ENCODE measurements at places on chromosomes 6 and 20.

- DNase-seq: no peak
These were observed 20.3 kb downstream of the POFUT1 start for GRCh38 chr20:32227744-32228688.

- DNase-seq: no peak
These were observed 4.0 kb upstream of the ZC3H12D start for GRCh38 chr6:149488815-149489214.

DNA sequence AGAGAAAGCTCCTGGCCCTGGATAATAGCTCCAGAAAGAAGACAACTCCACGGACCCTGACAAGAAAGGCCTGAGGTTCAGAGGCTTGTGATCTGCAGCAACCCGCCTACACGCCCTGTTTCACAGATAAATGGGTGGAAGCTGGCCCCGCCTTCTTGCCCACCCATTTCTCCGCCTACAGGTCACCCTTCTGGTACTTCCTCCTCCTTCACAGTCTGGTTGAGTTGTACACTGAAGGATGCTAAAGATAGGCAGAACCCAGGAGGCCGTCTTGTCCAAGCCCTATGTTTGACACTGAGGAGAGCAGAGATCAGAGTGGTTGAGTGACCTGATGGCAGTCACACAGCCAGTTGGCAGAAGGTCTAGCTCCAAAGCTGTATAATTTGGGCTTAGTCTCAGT lies 34.2 kb upstream of the MDGA1 start:
- DNase-seq: no peak

DNA sequence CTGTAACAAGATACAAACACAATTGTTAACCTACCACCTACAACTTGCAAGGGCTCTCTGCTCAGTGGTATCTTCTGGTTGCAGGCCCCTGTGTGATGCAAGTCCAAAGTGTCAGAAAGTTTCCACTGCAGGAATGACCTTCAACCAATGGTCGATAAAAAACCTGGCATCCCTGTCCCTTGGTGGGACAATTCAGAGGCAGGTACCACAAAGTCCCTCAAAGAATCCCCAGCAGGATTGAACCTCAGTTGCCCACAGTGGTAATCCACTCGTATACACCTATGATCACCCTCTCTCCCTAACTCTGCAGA lies 15.9 kb downstream of the GLO1 start:
- DNase-seq: no peak

- DNase-seq: no peak
These were observed 100.1 kb downstream of the EPHA7 start for GRCh38 chr6:93319304-93319703.

- DNase-seq: no peak
These were observed 10.7 kb downstream of the HCK start for GRCh38 chr20:32062776-32063170.

DNA sequence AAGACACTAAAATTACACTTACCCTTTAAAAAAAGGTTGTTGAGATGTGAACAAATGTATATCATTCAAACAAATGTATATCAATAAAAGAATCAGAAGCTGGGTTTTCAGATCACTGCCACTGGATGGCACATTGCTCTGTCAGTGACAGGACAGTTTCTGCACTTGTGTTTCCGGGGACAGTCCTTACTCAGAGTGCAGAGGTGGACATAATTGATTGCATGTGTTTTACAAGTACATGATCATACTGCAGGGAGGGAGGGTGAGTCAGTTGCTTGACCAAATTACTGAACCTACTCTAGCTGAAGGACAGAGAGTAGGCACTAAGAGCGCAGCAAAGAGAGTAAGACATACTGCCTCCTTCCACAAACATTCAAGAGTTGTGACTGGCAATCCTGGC lies 302.3 kb downstream of the TENT5A start:
- DNase-seq: peak; percentile 73

GRCh38 chr6:101803136-101803535 lies 409.6 kb downstream of the GRIK2 start:
- no peak for DNase-seq

- DNase-seq: no peak
These were observed 125.4 kb downstream of the FYN start for GRCh38 chr6:111747829-111748228.

GRCh38 chr6:163900570-163900969 lies 486.1 kb downstream of the QKI start:
- peak; percentile 61 for DNase-seq

GRCh38 chr6:141607956-141608355 lies 524.8 kb upstream of the GJE1 start:
- DNase-seq: no peak

DNA sequence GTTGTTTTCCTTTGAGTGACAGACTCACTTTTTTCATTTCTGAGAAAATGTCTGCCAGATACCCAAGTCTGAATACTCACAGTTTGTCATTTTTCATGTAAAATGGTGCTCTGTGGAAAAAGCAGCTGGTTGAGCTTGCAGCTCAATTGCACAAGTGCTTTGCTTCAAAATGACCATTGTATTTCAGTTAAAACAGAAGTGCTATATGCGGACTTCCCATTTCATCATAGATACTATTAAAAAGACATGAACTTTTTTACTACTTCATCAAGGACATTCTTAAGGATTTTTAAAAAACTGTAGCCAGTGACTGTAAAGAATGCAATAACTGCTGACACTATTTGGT lies 61.5 kb downstream of the KCNS1 start:
- no peak for DNase-seq

DNA sequence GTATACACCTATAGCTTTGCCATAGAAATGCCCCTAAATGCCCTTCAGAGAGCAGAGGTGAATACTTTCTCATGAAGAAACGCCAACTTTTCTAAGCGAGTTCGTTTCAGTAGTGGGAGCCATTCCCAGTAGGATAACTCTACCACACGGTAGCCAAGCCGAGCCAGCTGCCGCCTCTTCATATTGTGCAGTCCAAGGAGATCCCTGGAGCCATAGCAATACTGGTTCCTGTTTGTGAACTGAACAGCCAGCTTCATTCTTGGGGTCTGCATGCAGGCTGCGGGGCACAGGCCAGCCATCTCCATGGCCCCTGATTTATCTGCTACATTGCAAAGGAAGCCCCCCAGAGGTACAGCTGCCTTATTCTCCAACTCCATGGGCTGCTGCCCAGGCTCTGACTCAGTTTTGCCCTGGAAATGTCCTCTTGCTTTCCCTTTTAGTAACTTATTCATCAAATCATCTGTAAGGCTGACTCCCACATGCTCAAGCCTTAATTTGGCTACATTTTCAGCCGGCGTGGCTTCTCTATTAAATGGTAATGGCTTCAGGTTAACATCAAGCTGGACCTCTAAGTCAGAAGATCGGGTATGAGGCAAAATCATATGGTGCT lies 12.8 kb downstream of the FASTKD5 start:
- DNase-seq: no peak

- no peak for DNase-seq
These were observed 156.8 kb downstream of the SLC35B3 start for GRCh38 chr6:8278562-8278961.

- DNase-seq: no peak
These were observed 63.1 kb downstream of the ATXN1 start for GRCh38 chr6:16698162-16698533.

GRCh38 chr20:1718604-1719384 lies 61.2 kb upstream of the SIRPG start:
- peak; percentile 73 for DNase-seq

GRCh38 chr6:91718198-91718597 lies 1131.3 kb upstream of the MAP3K7 start:
- DNase-seq: no peak

DNA sequence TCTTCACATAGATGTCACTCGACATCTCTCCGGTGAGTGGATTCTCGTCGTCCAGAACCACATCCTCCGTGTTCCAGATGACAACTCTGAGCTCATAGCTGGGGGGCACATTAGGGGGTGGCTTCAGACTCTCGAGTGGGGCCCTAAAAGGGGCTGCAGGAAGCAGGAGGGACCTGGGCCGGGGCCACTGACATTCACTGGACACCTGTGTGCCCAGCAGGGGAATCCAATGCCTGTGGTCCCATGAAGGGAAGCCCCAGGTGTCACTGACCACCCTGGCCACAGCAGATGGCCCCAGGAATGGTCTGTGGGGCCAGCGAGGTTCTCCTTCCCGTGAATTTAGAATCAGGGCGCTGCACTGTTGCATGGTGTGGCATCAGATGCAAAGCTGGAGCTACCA lies 18.7 kb downstream of the ERGIC3 start:
- no peak for DNase-seq

DNA sequence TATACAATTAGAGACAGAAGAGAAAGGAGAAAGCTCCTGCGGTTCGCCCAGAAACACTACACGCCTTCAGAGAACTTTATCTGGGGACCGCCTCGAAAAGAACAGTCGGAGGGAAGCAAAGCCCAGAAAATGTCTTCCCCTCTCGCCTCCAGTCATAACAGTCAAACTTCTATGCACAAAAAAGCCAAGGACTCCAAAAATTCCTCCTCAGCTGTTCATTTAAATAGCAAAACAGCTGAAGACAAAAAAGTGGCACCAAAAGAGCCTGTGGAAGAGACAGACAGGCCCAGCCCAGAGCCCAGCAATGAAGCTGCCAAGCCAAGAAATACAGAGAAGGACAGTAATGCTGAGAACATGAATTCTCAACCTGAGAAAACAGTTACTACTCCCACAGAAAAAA lies 12.9 kb downstream of the OGFRL1 start:
- DNase-seq: no peak

- peak; percentile 97 for DNase-seq
These were observed 111.3 kb downstream of the BCKDHB start for GRCh38 chr6:80217794-80218193.
